Stimulated activated CD4-positive, alpha-beta T cell treated with anti-CD3 and anti-CD28 coated beads, Interleukin-4, amount 100 ng/mL, for 24 hours (primary cell): ENCODE measurements at places on chromosomes 7 and 10.

GRCh38 chr10:129622291-129622690 lies 155.2 kb downstream of the MGMT start:
- no peak for DNase-seq

GRCh38 chr7:70856901-70857630 lies 274.9 kb upstream of the GALNT17 start:
- DNase-seq, result peak; percentile 50

- DNase-seq, result no peak
These were observed 167.1 kb upstream of the PRR15 start for GRCh38 chr7:29396563-29396962.

DNA sequence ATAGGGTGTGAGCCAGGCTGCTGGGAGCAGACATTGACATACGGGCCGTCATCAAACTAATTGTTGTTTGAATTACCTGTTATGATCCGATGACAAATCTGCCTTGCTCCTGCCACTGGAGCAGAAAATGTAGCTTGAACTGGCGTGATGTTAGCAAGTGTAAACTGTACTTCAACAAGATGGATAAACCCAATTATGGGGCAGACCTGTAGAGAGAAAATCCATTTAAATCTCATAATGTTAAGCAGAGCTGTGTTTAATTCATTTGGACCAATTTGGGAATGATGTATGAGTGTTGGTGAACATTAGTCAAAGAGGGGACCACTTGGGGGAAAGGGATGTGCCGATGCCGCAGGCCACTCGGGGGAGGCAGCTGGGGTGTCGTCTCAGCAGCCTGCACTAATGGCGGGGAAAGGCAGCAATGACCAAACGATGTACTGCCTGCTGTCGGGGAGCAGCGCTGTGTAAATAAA lies 27.4 kb downstream of the TCF7L2 start:
- no peak for DNase-seq

DNA sequence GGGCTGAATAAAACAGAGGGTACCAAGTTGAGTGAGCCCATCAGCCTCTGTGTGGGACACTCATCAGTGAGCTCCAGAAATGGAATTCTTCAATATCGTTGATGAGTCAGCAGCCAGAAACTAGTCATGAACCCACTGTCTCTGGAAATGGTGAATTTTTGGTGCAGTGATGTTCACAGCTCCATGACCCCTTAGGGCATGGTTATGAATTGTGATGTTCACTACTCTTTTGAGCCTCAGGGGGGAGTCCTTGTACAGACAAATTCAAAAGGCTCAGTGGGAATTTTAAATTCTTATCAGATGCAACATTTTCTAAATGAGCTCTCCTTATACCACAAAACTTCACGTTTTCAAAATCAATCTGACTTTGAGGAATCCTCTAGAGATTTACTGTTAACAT lies 335.7 kb downstream of the PHTF2 start:
- DNase-seq, result no peak

DNA sequence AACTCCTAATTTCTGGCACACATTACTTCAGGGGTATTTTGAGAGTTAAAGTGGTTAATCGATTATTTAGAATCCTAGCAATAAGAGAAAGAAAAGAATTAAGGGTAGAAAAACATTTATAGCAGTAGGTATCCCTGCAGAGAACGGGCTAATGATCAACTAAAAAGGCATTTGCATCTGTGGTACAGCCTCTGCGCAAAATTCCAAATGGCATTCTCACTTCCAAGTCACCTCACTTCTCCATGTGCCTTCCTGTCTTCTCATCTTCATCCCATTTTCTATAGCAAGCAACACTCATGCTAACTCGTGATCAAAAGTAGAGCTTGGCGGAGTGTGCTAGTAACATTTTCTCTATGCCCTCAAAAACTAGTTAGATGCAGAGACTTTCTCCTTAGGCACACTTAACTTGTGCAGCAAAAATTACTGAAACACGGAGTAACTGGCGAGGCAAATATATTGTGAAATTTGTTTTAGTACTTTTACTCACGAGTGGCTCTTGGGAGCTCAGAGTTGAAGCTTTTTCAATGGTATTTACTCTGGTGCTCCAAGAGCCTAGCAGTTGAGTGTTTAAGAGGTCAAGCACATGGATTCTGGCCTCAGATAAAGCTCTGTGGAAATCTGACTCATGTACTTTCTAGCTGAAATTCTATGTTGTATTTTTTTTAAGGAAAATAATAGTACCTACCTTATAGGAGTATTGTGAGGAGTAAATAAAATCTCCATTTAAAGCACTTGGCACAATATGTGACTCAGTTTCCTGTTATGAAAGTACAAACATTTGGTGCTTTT lies 65.1 kb downstream of the MET start:
- no peak for DNase-seq

DNA sequence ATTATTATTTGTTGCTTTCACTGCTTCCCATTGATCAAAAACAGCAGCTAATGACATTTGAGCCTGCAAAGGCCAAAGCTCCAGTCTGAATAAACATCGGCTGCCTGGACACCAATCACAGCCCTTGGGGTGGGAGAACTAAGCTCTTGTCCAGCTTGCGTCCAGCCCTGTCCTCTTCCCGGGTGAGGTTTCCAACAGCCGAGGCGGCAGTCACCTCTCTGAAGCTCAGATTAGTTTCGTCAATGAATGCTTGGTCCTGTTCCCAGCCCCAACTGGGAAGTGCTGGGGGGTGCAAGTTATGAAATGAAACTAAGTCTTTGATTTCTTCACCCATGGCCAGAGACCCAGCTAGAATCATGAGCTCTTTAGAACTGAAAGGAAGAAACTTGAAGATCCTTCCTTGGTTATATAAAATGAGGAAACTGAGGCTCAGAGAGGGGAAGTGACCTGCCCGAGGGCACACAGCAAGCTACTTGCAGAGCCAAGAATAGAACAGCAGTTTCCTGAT lies 114.0 kb upstream of the TCF7L2 start:
- no peak for DNase-seq

DNA sequence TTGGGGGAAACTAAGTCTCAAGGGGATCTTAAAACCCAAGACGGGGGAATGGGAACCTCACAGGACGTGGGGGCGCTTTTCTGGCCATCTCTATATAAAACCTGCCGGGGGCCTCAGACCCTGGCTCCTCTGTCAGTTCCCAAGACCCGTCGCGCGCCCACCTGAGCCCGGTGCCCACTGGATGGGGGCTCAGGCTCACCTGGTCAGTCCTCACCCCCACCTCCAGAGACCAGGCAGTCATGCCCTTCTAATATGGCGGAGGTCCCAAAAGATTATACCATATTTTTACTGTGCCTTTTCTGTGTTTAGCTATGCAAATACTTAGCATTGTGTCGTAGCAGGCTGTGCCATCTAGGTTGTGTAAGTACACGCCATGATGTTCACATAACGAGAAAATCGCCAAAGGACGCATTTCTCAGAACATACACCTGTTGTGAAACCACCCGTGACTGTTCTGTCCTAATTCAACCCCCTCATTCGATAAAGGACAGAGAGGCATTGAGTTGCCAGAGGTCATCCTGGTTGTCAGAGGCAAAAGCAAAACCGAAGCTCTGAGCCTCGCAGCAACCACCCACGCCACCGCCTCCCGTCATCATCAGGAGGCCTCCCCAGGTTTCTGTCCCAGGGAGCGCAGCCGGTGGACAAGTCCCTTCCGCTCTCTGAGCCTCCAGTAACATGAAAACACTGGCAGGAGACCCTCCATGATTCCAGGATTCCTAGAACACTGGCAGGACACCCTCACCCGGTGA lies 28.9 kb downstream of the OAT start:
- DNase-seq, result no peak

GRCh38 chr10:12709521-12709963 lies 292.0 kb downstream of the CCDC3 start:
- DNase-seq, result no peak

DNA sequence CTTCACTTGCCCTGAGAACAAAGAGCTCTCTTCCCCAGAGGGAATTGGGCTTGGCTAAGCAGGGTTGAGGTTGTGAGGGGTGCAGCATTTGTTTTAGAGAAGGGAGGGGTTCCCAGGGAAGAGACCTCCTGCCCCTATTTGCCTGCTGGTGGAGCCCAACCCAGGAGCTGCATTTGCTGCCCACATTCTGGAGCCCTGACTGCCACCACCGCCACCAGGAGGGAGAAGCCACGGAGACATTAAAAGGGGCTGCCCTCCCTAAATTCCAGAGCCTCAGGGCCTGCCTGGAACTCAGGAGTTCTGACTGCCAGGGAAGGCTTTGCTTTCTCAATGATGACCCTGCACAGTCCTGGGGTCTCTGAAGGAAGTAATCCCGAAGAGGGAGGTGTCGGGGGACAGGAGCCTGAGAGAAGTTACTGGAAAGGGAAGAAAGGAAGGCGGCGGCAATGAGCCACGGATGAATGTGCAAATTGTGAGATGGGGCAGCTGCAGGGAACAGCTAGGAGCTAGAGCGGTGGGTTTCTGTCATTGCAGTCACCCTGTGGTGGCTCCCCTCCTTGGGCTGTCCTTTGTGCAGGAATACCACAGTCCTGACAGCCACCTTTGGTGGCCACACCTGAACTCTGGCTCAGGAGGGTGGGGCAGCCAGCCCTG lies 51.3 kb downstream of the NEURL1 start:
- no peak for DNase-seq

DNA sequence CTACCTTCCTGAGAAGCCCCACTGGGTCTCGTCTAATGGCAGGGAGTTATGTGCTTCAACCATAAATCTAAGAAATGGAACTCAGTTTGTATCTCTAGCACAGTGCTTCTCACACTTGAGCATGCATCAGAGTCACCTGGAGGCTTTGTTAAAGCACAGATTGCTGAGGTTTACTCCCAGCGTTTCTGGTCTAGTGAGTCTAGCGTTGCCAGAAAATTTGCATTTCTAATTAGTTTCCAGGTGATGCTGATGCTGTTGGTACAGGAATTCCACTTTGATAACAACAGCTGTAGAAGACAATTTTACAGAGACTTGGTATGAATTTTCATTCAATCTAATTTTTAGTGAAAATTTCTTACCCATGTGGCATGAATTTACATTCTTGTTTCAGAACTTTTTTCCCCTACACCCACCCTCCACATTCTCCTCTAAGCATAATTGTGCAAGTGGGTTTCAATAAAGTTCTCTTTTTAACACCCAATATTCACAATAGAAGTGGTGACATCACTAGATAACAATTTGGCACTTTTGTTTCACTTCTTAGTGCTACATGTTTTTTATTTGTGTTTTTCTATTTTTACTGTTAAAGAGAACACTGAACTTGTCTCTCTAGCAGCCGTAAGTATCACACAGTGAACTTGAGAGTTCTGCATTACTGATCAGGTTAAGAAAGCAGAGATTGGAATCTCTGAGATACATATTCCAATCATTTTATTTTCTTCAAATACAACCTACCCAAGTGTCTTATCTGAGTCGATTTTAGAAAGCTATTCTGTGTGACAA lies 48.4 kb upstream of the BET1 start:
- DNase-seq, result no peak

DNA sequence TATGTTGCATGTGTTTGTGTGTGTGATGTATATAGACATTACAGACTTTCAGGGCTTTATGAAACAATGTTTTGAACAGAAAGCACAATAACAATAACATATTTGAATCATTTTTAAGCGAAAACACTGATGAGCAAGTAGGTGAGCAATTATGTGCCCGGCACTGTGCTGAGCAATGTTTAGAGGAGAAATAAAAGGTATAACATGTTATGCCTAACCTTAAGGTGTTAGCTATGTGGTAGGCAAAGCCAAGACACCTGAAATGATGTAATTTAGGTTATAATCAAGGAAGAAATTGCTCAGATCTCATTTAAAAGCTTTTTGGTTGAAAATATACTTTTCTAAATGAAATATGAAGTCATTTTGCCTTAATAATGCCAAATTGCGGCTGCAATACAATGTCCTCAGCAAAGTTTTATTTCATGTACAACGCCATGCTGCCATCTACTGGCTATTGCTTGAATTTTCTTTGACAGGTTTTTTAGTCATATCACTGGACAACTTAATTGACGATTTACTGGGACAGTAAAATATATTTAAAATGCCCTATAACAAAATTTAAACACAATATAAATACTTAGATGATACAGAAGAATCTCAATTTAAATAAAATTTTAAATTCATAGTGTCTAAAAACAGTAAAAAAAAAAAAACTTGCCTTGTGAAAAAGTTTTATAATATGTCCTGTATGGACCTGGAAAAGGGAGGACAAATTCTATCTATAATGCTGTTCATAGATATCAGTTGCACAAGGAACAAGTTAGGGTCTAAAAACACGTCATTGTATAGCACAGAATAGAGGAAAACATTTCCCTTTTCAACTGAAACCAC lies 131.1 kb upstream of the CDK1 start:
- DNase-seq, result peak; percentile 65

- no peak for DNase-seq
These were observed 31.8 kb downstream of the KLRG2 start for GRCh38 chr7:139451638-139452037.

- no peak for DNase-seq
These were observed 702 bp upstream of the AGFG2 start for GRCh38 chr7:100538348-100538653.

DNA sequence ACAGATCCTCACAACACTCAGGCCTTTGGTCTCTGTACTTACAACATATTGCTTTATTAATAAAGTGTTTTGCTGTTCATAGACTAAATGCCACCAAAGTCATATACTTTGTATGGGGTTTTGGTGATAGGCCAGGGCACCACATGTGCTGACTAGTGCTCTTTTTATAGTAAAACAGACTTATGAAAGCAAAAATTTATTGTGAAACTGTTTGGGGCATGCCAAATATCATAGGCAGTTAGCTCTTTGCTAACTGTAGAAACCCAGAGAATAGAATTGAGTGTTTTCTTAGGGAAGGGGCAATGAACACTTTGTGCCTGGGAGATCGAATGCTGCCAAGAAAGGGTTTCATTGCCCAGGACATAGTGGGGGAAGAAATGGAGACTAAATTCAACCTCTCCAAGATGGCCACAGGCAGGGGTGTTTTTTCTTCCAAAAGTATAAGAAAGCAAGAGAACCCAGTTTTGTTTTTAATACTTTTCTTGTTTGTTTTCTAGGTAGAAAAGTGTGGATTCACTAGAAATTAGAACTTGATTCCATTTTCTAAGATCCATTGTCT lies 142.7 kb downstream of the TRIL start:
- no peak for DNase-seq

- DNase-seq, result no peak
These were observed 59.3 kb downstream of the ANKMY2 start for GRCh38 chr7:16586081-16586874.

GRCh38 chr7:155754165-155754564 lies 58.1 kb downstream of the SHH start:
- DNase-seq, result no peak

DNA sequence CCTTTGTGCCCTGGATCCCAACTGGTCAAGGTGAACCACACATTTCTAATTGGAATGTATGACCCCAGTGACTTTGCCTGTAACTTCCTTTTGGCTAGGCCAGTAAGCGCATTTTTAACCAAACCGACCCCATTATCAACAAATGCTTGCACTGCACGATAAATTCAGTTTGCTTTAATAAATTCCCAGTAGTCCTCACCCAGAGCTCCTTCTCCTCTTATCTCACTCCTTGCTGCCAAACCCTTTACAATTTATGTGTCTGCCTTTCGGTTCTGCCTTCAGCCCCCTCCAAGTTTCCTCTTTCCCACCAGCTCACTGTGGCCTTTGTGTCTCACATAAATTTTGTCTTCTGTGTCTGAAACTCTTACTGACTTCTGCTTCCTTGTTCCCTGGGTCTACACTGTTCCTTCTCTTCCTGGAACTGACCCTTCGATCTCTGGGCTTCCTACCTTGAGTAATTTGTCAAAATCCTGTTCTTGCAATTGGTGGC lies 59.0 kb downstream of the TBXAS1 start:
- DNase-seq, result no peak

- DNase-seq, result no peak
These were observed 23.0 kb downstream of the SMKR1 start for GRCh38 chr7:129525225-129525862.

GRCh38 chr10:11612021-11613001 lies 861 bp upstream of the USP6NL start:
- no peak for DNase-seq
